Naive thymus-derived CD4-positive, alpha-beta T cell (primary cell): ENCODE measurements at places on chromosomes 7 and 10. TPM values are rescaled to one million over a fixed set of nuclear protein-coding genes. Genes with fewer than 3 reads are reported as not detected.
A peak's percentile ranks its signal among the peaks of the same experiment; 100 is the strongest.

Gene HECW1
- not detected in 2 replicates for total RNA-seq

- no peak overlapping the region for H3K27ac ChIP-seq
- H3K4me1 ChIP-seq, result no peaks in the 10 kb centered on the region
- H3K27me3 ChIP-seq, result no peaks in the 10 kb centered on the region
- H3K4me3 ChIP-seq, result no peak overlapping the region
- no peak for DNase-seq
Measured at GRCh38 chr7:18338910-18339523, 156.5 kb upstream of the HDAC9 start.

DNA sequence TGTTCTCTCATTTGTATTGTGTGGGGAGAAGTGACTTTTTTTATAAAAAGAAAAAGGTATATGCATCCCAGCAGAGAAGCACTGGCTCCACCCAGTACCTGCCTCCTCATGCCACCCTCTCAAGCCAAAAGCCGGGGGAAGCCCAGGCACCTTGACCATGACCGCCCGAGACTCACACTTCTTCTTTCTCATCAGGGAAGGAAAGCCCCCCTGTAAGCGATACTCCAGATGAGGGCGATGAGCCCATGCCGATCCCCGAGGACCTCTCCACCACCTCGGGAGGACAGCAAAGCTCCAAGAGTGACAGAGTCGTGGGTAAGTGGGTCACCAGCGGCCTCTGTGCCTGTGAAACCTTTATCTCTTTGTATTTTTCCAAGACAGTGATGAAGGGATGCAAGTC is 22.9 kb downstream of the IKZF1 start:
- H3K4me3 ChIP-seq, result no peak overlapping the region
- peaks cover 17% of the 10 kb centered on the region for H3K36me3 ChIP-seq
- H3K27ac ChIP-seq, result peak overlapping the region; percentile 62
- no peak for DNase-seq
- H3K27me3 ChIP-seq, result no peaks in the 10 kb centered on the region
- peaks cover 82% of the 10 kb centered on the region for H3K4me1 ChIP-seq

DNA sequence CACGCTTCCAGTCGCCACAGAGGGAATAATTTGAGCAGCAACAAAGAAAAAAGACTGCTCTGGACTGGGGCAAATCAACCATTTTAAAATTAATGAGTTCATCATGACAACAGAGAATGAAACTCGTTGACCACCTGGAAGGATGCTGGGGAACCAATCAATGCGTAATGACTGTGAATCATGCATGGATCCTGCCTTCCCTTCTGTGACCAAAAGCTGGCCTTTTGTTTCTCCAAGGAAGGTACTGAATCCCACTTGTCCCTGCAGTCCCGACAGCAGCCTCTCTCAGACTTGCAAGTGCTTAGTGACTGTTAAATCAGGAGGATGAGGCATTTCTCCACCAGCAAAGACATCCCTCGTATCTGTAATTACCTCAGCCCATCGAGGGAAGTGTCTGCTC is 68.0 kb upstream of the TNS3 start:
- no peak overlapping the region for H3K27ac ChIP-seq
- H3K27me3 ChIP-seq, result no peaks in the 10 kb centered on the region
- H3K4me3 ChIP-seq, result no peak overlapping the region
- no peaks in the 10 kb centered on the region for H3K4me1 ChIP-seq
